Activated CD4-positive, alpha-beta T cell treated with anti-CD3 and anti-CD28 coated beads, Interleukin-2, amount 10 ng/mL, durations not matched to agents 7 days and 5 days (primary cell): ENCODE measurements at places on chromosomes 1 and 21.

DNA sequence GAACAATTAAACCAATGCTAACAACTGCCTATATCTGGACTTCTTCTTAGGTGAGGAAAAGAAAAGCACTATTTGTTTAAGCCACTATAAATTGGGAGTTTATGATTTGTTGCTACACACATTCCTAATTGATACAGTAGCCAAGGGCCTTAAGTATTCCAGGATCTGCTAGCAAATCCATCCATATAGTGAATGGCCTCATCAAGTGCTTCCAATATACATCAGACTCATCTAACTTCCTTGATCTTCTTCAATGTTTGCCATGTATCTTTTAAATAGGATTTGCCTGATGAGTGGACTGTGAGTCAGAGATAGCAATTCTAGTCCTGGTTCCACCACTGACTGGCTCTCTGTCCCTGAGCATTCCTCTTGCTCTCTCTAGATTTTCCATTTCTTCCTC is 430.2 kb downstream of the OMA1 start:
- peaks cover 5% of the 10 kb centered on the region for H3K4me1 ChIP-seq
- DNase-seq, result no peak
- H3K36me3 ChIP-seq, result no peaks in the 10 kb centered on the region
- no peak overlapping the region for H3K4me3 ChIP-seq
- H3K27me3 ChIP-seq, result peaks cover 2% of the 10 kb centered on the region

- H3K4me3 ChIP-seq, result no peak overlapping the region
- no peak overlapping the region for H3K27ac ChIP-seq
- H3K27me3 ChIP-seq, result no peaks in the 10 kb centered on the region
- H3K4me1 ChIP-seq, result no peaks in the 10 kb centered on the region
Observed at GRCh38 chr1:221850470-221851187, 108.7 kb upstream of the DUSP10 start.

DNA sequence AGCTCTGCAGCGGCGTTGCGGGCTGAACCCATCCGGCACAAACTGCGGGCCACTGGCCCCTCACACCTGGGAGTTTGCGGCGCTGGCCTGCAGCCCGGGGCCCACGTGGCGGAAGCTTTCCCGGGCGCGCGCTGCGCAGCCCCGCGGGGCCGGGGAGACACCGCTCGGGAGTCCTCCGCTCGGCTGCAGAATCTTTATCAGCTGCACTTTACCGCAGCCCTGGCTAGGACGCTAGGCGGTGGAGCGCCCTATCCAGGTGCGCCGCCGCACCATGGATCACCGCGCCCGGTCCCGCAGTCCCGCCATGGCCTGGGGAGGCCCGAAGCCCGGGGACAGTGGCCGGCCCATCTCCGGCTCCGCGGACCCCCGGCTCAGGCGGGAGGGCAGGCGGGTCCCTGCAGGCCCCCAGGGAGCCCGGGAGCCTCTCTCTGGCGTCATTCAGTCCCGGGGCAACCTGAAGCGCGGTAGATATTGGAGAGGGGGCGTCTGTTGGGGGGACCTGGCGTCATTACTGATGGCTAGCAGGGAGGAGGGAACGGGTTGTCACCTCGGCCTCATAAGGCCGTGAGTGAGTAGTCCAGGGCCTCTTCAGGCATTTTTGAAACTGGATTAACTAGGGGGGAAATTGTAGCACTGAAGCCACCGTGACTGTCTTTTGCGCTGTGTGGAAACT is 5.7 kb upstream of the OLIG2 start:
- no peak overlapping the region for H3K27ac ChIP-seq
- peaks cover 21% of the 10 kb centered on the region for H3K4me1 ChIP-seq
- H3K36me3 ChIP-seq, result peaks cover 12% of the 10 kb centered on the region
- peak overlapping the region; percentile 30 for H3K4me3 ChIP-seq
- no peak for DNase-seq

DNA sequence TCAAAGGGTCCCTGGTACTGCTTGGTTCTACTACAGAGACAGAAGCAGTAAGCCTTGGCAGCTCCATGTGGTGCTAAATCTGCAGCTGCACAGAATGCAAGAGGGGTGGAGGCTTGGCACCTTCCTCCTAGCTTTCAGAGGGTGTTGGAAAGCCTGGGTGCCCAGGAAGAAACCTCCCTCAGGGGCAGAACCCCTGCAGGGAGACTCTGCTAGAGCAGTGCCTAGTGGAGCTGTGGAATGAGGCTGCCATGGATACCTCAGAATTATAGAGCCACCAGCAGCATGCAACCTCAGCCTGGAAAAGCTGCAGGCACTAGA is 76.2 kb upstream of the TLR5 start:
- H3K4me3 ChIP-seq, result no peak overlapping the region
- no peak overlapping the region for H3K27ac ChIP-seq
- DNase-seq, result no peak
- no peaks in the 10 kb centered on the region for H3K4me1 ChIP-seq
- H3K36me3 ChIP-seq, result peaks cover 12% of the 10 kb centered on the region

- no peak for DNase-seq
- H3K36me3 ChIP-seq, result peaks cover 28% of the 10 kb centered on the region
- H3K4me3 ChIP-seq, result no peak overlapping the region
- no peaks in the 10 kb centered on the region for H3K4me1 ChIP-seq
- H3K27me3 ChIP-seq, result no peaks in the 10 kb centered on the region
- H3K27ac ChIP-seq, result no peak overlapping the region
Observed at GRCh38 chr1:180084867-180085266, 69.8 kb upstream of the QSOX1 start.

- H3K4me1 ChIP-seq, result peaks cover 5% of the 10 kb centered on the region
- no peak overlapping the region for H3K27ac ChIP-seq
- peaks cover 2% of the 10 kb centered on the region for H3K27me3 ChIP-seq
- DNase-seq, result no peak
Observed at GRCh38 chr21:38857152-38857825, 51.6 kb downstream of the ETS2 start.
